Pericardium fibroblast (primary cell): ENCODE measurements at places on chromosomes 7 and 10. TPM values are rescaled to one million over a fixed set of nuclear protein-coding genes. Genes with fewer than 3 reads are reported as not detected.

GARIN1A gene
- total RNA-seq = 0.23 and 0.51 TPM in 2 replicates

ASB15 gene
- not detected in 2 replicates for total RNA-seq

GRIFIN gene
- not detected in 2 replicates for total RNA-seq

UBTD1 gene
- 37.8 and 52.3 TPM in 2 replicates for total RNA-seq

TPK1 gene
- 4.9 and 5.2 TPM in 2 replicates for total RNA-seq

PFKP gene
- 60.7 and 106 TPM in 2 replicates for total RNA-seq

FAM204A gene
- total RNA-seq = 38.6 and 46.7 TPM in 2 replicates
